ENCODE measurements at places on chromosomes 16 and 17.

GRCh38 chr16:20903116-20903898 lies 2.7 kb downstream of the LYRM1 start:
- DNase-seq: no peak

DNA sequence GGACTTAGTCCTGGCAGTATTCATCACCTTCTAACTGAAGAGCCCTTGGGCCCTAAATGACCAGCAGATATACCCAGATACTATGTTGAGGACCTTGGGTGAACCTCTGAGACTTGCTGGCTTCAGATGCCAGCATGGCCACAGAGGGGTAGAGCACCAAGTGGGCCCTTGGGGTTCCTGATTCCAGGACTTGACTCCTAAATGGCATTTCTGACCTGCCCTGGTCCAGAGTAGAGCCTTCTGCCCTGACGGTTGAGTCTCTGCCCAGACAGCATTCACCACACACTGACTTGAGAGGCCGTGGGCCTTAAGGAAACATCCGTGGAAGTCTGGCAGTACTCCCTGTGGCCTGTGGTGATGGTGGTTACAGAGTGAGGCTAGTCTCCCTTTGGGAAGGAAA lies 2.8 kb upstream of the APPBP2 start:
- DNase-seq: no peak

- no peak for DNase-seq
These were observed 24.4 kb downstream of the TBX21 start for GRCh38 chr17:47757386-47757785.

GRCh38 chr17:76627510-76627909 lies 16.0 kb downstream of the ST6GALNAC1 start:
- DNase-seq: no peak

DNA sequence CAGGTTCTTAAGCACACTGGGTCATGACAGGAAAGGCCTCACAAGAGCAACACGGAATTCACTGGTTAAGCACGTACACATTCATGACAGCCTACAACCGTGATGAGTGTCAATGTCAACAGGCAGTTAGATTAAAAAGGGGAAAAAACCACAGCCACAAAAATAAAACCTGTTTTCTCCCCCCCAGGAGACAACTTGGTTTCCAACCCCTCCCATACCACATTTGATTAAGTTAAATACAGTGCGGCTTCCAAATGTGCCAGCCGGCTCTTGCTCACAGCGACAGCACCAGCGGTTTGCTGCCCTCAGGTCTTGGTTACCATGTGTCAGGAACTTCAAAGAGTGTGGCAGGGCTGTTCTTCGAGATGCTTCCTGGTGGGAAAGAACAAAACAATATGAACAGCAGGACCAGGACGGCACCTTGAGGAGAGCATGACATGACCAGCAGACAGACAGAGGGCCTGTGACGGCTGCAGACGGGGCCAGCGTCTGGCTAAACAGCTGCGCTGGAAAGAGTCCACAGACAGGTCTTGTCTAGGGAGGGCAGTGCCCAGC lies 193.6 kb downstream of the PARN start:
- DNase-seq: no peak

DNA sequence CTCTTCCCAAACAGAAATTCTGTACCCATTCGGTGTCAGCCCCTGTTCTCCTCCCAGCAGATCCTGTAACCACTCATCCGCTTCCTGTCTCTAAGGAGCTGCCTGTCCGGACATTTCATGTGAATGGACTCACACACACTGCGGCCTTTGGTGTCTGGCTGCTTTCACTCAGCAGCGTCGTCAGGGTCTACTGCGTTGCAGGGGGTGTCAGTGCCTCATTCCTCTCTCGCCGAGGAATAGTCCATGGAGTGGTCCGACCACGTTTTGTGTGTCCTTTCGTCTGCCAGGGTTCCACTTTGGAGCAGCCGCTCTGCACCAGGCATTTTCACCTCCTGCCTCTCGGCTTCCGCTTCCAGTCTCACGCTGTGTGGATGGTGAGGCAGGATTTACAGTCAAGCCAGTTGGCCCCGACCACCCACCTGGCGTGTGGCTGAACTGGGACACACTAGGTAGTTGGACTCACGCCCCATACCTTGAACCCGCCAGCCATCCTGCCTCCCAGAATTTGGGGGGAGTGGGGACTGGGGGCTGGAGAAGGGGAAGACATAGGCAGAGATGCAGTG lies 188.2 kb upstream of the CIBAR2 start:
- DNase-seq: no peak

- DNase-seq: no peak
These were observed 359.6 kb upstream of the CCL2 start for GRCh38 chr17:33895491-33895890.

- DNase-seq: no peak
These were observed 500.3 kb upstream of the CDH11 start for GRCh38 chr16:65622151-65622550.

DNA sequence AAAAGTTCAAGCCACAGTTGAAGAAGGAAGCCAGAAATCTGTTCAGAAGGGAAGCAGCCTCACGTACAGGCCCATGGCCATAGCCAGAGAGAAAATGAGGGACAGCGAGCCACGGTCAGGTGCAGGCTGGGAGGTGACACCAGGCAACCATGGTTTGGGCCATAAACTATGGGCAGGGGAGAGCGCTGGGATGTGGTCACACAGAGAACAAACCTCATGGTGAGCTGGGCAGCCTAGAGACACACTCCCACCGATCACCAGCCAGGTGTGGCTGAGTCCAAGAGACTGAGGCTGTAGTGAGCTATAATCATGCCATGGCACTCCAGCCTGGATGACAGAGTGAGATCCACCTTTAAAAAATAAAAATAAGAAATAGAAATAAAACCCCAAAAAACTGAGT lies 76.5 kb downstream of the NETO2 start:
- DNase-seq: no peak

GRCh38 chr16:73228649-73229048 lies 180.7 kb upstream of the ZFHX3 start:
- DNase-seq: no peak

DNA sequence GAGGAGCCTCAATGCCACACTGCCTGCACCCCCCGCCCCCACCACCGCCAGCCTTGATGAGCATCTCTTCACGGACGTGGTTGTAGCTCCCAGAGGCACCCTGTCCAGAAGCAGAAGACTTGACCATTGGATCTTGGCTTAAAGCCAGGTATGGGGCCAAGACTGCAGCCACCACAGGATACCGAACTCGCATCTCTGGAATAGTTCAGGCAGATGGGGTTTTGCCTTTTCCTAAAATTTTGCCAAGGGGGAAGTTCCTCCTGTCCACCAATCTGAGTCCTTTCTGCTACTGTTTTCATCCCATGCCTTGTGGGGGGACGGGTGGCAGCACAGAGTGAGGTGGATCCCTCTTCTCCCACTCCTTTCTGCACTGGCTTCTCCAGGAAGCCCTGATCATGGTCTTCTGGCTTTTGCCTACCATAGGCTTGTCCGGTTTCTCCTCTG lies 939 bp downstream of the CORO6 start:
- DNase-seq: no peak

DNA sequence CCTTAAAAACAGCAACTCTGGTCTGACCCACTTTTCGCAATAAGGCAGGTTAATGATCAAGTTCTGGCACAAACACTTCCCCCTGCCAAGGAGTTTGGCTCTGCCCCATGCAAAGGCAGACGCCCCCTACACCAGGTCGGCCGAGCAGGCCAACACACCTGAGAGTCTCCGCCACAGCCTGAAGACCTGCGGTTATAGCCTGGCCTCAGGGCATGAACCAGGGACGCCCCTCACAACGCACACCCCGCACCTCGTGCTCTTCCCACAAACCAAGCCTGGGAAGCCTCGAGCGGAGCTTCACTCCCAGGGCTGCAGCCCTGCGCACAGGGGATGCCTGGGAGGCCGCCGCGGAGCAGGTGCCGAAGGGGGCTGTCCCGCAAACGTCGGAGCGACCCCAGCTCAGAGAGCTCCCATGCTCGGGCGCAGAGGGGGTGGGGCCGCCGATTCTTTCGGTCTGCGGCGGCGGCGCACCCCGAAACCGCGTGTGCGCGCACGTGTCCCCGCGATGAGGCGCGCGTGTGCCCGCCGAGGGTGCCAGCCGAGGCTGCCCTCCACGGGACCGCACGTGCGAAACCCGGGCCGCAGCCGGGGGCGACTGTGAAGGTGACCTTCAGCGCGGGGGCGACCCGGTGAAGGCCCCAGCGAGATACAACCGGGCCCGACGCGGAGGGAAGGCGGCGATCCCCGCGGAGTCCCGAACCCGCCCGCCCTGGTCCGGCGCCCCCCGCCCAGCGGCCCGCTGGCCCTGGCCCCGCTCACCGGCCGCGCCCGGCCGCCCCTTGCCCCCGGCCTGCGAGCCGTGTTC lies 559 bp downstream of the CLUH start:
- DNase-seq: no peak

DNA sequence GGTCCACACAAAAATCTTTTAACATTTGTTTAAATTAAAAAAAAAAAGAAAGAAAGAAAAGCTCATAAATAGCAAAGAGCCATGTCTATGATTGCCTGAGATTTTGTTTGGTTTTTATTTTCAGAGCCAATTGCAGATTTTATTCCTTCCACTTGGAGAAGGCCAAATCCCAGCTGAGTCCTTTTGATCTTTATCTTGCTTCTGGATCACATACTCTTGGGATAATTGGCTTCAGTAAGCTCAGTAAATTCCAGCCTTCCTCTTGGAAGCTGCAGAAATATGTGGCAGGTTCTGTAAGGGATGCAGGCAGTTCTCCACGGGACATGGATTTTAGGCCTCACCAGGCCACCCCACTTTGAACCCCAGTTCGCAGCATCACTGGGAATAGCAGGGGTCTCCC lies 63.3 kb upstream of the TMC5 start:
- DNase-seq: no peak

GRCh38 chr16:4702466-4702808 lies 9.1 kb downstream of the NUDT16L1 start:
- no peak for DNase-seq

DNA sequence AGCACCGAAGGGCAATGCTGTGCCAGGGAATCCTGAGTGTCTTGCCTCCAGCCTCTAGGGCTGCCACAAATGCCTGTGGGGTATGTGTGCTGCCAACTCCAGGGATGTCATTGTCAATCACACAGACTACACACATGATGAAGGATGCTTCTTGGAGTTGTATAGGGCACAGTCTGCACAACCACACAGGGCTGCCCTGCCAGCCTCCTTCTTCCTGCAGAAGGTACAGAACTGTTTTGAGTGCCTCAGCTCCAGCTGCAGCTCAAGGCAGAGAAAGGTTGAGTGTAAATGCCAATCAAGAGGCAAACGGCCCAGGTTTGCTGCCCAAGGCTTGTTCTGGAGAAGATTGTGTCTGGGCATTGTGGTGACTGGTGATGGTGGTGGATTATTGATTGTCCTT lies 15.6 kb downstream of the SCNN1B start:
- DNase-seq: no peak

- no peak for DNase-seq
These were observed 390.3 kb upstream of the CCL2 start for GRCh38 chr17:33864758-33865229.

DNA sequence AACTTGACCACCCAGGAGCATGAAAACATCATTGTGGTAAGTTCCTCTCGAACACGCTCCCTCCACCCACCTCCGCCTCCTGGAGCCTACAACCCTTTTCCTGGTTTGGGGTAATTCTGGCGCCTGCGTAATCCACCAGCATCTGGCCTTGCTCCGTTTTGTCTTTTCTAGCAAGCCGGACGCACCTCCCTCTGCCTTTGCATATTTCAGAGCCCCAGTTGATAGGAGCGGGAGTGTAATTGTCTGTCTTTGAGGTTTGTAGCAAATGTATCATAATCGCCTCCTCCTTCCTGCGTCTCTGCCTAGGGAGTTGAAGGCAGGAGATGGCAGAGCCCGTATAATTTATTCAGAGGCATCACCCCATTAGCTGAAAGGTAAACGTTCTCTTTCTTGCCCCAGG lies 121.3 kb upstream of the PLCG2 start:
- no peak for DNase-seq

DNA sequence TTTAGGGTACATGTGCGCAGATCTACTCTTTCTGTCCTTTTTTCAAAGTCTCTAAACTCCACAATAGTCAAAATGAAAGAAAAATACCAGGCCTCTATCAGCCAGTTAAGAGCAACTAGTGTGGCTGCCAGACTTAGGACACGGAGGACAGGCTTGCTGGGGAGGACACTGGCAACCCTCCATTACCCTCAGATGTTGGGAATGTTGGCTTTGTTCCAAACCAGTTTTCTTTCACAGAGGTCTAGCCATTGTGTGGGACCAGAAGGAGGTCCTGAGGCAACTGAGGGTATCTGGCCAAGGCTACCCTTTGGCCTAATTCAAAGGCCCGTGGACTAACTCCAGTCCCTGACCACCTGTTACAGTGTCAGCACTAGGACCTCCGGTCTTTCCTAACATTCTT lies 51.2 kb upstream of the MED9 start:
- no peak for DNase-seq

DNA sequence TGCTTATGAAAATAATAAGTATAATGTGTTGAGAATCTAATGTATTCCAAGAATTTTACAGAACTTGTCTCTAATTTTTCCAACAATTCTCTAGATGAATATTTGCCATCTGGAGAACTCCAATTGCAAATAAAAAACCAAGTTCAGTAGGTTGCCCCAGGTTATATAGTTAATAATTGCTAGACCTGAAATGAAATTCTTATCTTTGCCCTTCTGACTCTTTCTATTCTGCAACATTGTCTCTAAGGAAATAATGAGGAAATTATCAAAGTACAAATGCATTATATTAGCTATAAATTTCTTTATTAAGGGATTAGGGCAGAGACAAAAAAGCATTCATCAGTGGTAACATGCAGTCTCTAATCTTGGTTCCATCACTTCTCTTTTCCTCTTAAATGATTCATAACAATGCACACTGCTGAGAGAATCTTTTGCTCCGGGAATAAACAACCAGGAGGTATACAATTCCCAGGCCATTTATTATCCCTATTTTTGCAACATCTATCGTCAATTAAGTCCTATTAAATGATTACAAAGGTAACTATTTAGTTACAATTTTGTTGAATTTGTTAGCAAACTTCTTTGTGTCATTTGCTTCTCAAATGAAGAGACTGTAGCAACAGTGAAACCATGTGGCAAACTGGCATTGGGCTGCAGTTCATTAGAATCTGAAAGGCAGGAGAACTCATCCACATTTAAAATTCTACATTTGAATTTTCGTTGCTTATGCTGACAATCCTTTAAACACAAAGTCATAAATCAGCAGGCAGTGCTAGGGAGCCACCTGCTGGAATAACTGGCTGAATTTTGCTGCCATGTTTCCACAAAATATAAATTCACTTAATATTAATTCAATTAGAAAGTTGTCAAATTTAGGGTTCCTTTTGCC lies 349.6 kb downstream of the KIF2B start:
- DNase-seq: no peak

DNA sequence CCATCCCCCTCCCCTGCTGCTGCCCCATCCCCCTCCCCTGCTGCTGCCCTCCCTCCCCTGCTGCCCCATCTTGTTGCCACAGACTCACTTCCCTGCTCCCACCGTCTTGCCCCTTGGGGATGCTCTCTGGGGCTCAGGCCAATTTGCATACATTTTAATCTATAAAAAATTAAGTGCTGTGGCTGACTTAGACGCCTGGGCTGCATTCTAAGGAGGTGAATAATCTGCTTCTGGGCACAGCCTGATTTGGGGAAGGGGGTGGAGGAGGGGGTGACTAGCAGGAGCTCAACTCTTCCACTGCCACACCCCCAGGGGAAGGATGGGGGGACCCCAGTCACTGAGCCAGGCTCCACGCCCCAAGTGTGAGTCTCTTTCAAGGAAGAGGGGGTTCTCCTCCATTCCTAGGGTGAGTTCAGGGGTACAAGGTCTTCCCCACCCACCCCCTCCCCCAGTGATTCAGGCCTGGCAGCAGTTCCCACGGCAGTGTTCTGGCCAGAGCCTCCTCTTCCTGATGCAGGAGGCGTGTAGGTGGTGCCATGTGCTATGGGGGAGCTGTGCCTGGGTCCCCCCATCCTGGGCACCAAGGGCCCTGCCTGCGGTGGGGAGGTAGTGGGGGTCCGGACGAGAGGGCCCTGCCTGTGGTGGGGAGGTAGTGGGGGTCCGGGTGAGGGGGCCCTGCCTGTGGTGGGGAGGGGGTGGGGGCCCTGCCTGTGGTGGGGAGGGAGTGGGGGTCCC lies 5.0 kb downstream of the DPH1 start:
- DNase-seq: no peak
